ENCODE measurements at places on chromosomes 7 and 10.

- no peak for DNase-seq
Observed at GRCh38 chr10:92907280-92907679, 59.0 kb downstream of the EXOC6 start.

DNA sequence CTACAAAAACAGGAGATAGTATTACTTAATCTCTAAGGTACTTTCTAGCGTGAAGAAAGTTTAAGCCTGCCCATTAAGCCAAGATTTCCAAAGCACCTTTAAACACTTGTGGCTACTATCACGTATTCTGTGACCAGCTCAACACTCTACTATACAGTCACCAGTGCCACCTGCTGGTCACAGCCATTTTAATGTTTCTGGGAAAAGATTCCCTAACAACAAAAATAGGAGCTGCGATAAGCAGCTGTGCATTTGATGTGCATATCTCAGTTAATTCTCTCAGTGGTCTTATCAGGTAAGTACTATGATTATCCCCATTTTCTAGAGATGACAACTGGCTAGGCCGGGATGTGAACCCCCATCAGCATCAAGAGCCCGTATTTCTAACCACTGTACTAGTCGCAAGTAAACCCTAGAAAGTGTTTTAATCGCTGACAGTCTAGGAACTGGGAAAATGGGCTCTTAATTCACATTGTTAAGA, 860 bp downstream of the SEC31B start:
- DNase-seq = no peak

DNA sequence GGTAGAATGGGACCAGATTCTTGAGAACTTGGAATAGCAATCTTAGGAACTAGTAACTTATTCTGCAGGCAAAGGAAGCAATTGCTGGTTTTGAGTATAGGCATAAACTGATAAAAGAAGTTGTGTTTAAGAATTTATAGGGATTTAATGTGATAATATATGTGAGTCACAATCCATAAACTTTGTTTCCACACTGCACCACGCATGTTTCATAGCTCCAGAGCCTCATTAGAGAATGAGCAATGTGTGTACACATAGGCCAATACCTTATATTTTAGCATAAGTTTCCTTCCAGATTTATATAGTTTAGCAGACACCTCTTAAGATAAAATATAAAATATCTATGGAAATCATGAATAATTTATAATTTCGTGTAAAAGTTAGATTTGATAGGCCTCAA, 175.5 kb upstream of the SEMA3A start:
- no peak for DNase-seq

DNA sequence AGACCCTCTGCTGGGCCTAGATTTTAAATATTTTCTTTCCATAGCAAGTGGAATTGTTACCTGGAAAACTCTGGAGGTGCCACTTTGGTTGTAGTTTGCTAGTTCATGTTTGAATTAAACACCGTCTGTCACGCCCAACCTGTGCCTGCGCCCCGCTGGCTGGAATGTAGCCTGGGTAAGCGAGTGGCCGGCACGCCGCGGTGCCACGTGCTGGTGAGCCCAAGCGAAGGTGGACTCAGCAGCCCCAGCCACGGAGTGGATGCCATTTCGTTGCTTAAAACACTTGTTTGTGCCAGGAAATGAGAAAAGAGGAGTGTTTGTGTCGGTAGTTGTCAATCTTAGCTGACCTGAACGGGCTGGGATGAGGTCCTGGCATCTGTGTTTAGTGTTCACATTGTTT, 2.7 kb downstream of the GET4 start:
- DNase-seq = no peak

DNA sequence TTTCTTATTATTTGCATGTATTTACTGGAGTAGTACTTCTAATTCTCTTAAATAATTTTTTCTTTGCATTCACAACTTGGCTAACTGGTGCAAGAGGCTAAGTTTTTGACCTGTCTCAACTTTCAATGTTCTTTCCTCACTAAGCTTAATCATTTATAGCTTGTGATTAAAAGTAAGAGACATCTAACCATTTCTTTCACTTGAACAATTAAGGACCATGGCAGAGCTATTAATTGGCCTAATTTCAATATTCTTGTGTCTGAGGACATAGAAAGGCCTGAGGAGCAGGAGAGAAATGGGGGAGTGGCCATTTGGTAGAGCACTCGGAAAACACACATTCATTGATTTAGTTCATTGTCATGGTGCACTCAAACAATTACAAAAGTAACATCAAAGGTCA, 141.4 kb upstream of the TMEM196 start:
- DNase-seq = no peak

DNA sequence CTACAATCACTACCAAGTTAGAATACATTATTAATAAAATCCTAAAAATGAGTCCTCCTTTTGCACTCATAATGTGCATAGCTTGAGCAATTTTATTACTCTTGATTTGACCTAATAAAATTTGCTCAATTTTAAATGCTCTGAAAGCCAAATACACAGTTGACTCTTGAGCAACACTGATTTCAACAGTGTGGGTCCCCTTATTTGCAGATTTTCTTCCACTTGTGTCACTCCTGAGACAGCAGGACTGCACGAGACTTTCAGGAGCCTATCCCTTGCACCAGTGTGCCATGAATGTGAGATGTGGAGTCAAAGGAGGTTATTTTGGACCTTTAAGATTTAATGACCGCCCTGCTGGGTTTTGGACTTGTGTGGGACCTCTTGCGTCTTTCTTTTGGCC, 23.2 kb downstream of the RNF216 start:
- no peak for DNase-seq

GRCh38 chr10:93208717-93209464, 135.2 kb downstream of the CYP26A1 start:
- DNase-seq = no peak

DNA sequence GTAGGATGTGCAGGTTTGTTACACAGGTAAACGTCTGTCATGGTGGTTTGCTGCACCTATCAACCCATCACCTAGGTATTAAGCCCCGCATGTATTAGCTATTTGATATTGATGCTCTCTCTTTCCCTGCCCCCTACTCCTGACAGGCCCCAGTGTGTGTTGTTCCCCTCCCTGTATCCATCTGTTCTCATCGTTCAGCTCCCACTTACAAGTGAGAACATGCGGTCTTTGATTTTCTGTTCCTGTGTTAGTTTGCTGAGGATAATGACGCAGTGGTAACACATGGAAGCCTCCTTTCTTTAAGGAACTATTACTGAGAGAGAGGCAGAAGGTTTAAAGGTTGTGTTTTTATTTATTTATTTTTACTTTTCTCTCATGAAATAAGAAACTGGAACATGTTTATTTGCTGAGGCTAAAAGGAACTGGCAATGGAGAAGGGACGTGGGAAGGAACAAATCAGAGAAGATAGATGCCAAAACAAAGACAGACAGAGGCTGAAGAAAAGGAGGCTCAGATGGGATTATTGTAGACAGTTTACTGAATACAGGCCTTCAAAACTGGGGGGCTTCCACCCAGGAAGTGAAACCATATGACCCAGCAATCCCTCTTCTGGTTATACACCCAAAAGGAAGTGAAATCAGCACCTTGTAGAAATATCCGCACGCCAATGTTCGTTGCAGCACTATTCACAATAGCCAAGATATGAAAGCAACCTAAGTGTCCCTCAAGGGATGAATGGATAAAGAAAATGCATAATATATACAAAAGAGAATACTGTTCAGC, 556.3 kb downstream of the GRM8 start:
- DNase-seq = no peak

DNA sequence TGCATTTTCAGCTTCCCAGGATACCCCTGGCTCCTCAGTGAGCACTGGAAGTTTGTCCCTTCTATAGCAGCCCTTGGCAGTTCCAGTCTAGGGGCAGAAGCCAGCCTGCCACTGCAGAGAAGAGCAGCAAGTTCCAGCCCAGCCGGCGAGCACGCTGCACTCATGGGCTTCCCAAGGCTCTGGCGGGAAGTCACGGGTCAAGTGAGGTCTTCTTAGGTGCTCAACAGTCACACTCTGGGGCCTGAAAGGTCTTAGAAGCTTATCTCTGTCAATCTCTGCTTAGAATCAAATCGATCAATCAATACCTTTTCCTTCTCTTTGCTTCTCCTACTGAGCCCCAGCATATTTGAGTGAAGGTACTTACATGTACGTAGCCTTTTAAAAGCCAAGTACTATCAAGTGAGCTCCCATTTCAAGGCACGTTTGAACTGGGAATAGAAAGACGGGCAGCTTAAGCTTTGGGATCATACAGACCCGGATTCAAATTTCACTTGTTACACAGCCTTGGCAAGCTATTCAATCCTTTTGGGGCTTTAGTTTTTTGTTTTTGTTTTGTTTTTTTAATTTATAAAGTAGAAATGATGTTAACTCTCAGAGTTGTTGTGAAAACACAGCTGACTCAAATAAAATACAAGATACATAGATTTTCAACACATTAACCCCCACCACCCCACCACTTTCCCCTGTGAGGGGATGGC, 152.6 kb upstream of the KLF14 start:
- DNase-seq = no peak

DNA sequence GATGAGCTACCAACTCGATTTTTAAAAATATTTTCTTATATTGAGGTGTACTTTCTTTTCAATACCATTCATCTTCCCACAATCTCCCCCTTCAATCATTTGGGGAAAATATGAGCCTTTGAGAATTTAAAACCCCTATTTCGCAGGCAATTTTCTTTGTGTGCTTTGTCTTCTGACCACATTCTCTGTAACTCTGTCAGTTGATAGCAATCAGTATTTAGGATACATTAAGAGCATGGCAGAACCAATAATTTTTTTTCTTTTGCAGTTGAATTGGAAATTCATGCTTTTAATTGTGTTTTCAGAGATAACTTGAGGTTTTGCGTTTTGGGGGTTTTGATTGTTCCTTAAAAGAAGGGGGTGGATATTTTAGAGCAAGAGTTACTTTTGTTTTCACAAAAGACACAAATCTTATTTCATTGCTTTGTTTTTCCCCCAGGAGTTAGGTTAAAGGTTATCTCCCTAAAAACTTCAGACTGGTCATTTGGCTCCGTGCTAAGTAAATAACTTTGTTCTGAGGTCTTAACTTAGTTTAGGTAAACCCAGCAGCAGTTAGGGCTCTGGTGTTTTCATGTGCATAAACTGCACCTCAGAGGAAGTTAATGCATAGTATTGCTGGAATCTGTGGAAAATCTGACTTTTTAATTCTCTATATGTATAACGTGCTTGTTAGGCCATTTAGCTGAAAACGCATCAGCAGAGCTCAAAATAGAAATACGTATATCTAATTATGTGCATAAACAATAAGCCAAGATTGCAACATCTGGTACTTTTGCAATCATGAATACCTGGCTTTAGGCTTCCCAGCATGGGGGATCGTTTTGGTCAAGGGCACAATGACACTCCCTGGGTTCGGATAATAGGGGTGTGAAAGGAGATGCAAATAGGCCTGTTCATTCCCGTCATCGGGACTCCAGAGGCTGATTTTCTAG, 676.4 kb upstream of the ANKRD30A start:
- no peak for DNase-seq

DNA sequence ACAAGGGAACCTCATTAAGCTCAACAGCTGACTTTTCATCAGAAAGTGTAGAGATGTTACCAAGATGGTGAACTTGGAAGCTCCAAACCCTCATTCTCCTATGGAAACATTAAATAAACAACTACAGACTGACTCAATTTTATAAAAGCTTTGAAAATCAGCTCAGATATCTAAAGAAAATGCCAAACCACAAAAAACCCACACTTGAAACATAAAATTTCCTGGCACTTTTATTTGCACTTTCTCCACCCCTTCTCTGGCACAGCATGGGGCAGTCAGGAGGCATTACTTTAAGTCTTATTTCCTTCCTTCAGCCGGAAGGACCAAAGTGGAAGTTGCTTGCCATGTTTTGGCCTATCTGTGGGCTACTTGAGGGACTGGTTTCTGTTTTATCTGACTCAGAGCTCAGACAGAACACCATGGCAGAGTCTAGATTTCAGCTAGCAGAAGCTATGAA, 114.7 kb downstream of the ODAD2 start:
- DNase-seq = no peak

- DNase-seq = no peak
Observed at GRCh38 chr10:22676435-22676834, 37.9 kb downstream of the PIP4K2A start.

DNA sequence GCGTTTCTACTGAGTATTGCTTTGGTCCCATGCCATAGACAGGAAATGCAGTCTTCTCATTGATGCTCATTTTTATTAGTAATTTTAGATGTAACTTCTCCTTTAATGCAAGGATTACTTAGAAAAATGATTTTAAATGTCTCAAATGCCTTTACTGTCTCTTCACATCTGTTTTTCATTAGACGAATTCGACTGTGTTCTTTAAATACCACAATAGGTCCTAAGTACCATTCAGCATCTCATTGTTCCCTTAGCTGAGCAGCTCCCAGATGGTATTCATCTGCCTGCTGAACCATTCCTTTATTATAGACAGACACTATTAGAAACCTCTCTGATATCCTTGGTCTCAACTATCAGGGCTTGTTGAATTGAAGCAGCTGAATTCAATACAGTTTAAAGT, 113.6 kb downstream of the LSMEM1 start:
- no peak for DNase-seq

- DNase-seq = no peak
Observed at GRCh38 chr10:113047605-113047962, 97.5 kb downstream of the TCF7L2 start.

GRCh38 chr7:151367284-151367683, 25.7 kb downstream of the NUB1 start:
- no peak for DNase-seq

DNA sequence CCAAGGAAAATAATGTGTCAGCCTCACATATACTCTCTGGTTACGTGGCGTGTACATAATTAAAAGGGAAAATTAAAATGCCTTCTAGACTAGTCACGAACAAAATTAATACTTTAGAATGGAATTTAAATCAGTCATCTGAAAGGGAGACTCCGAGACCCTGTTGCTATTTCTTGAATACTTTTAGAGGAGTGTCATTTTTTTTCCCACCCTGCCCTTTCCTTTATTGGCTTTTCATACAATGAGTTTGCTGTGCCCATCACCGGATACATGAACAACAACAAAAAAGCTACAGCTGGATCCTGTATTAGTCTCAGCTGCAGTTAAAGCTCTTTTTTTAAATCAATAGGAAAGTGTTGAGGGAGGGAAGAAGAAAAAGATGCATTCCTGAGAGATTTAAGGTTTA, 20.1 kb downstream of the CYTH3 start:
- DNase-seq = no peak

GRCh38 chr7:155381852-155382801, 75.8 kb upstream of the EN2 start:
- no peak for DNase-seq
